GM23248 (cell line): ENCODE measurements at places on chromosomes 5 and 9. TPM values are rescaled to one million over a fixed set of nuclear protein-coding genes. Genes with fewer than 3 reads are reported as not detected.

GRCh38 chr9:105425816-105426433 is 21.9 kb upstream of the FSD1L start:
- DNase-seq: peak; percentile 68
- H3K27ac ChIP-seq: no peak overlapping the region
- H3K4me1 ChIP-seq: no peaks in the 10 kb centered on the region

Gene PIP5K1B
- polyA plus RNA-seq: not detected in 2 replicates

Gene SOX30
- 0.08 TPM in 2 replicates for polyA plus RNA-seq

DNA sequence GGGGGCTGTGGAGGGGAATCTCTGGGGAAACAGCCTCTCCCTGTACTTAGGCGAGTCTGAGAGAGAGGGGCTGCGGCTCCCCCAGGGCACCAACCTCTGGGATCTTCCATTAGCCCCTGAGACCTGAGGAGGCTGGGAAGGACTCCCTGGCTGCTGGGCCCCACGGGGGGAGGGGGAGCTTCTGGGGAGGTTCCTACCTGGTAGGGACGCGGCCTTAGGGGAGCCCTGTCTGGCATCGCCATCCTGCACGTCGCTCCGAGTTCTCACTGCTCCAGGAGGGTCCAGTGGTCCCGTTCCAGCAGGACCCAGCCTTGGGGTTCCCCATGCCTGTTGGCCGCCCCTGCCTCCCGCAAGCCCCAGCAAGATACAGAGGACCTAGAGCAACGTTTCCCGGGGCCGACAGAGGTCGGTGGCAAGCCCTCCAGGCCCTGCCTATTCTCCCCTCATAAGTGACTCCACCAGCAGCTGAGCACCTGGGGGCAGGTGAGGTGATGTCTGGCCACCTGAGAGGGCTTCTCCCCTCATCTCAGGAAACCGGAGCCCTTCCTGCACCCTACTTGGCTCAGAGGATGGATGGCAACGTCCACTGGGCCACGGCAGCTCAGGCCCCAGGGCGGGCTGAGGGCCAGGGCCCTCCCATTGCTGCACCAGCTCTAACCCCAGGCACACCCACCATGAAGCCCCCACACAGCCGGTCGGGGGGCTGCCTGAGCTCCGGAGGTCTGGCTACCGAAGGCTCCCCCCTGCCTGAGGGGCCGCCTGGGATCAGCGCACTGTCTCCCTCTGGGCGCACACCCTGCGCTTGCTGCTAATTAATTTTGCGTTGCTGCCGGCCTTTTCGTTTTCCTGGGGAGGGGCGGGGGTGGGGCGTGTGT is 22.5 kb downstream of the TPPP start:
- H3K27me3 ChIP-seq: peaks cover 24% of the 10 kb centered on the region
- H3K4me1 ChIP-seq: no peaks in the 10 kb centered on the region
- H3K36me3 ChIP-seq: no peaks in the 10 kb centered on the region

Gene HRH2
- polyA plus RNA-seq: not detected in 2 replicates

GRCh38 chr5:143258559-143259253 is 144.8 kb downstream of the NR3C1 start:
- peak; percentile 52 for DNase-seq
- H3K36me3 ChIP-seq: no peaks in the 10 kb centered on the region
- no peak overlapping the region for H3K27ac ChIP-seq
- H3K4me3 ChIP-seq: no peak overlapping the region

- H3K4me3 ChIP-seq: no peak overlapping the region
- H3K4me1 ChIP-seq: peaks cover 32% of the 10 kb centered on the region
- H3K36me3 ChIP-seq: no peaks in the 10 kb centered on the region
- peak overlapping the region; percentile 53 for H3K27ac ChIP-seq
- peak; percentile 38 for DNase-seq
Observed at GRCh38 chr5:34597034-34598027, 58.8 kb upstream of the RAI14 start.

DNA sequence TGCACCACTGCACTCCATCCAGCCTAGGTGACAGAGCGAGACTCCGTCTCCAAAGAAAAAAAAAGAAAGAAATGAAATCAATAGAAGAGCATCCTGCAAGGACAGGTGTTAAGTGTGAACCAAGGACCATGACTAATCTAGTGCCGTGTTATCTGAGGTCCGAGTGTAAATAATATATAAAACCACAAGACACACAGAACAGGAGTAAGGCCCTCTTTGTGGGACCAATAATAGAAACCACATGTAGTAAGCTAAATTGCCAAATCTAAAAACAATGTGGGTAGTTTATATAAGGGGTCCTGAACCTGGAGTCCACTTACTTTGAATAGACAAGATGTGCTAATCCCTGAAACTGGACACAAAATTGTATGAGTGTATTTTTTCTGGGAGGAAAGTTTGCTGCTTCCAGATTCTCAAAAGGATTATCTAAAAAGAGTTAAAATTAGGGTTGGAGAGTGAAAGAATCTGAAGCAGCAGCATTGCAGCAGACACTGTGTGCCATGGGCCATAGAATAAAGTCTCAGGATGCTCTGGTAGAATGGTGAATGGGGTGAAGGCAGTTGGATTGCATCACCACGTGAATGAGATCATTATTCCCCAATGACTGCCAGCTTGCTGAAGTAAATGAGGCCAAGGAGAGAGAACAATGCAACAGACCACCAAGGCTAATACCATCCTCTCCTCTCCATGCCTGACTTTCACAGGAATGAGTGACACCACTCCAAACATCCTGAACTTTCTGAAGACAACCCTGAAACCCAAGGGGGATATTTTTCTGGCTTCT is 222.7 kb downstream of the DCP2 start:
- no peak overlapping the region for H3K27ac ChIP-seq
- no peaks in the 10 kb centered on the region for H3K36me3 ChIP-seq
- DNase-seq: peak; percentile 69
- no peak overlapping the region for H3K4me3 ChIP-seq

Gene EDIL3
- polyA plus RNA-seq: 16.5 and 17.7 TPM in 2 replicates

DNA sequence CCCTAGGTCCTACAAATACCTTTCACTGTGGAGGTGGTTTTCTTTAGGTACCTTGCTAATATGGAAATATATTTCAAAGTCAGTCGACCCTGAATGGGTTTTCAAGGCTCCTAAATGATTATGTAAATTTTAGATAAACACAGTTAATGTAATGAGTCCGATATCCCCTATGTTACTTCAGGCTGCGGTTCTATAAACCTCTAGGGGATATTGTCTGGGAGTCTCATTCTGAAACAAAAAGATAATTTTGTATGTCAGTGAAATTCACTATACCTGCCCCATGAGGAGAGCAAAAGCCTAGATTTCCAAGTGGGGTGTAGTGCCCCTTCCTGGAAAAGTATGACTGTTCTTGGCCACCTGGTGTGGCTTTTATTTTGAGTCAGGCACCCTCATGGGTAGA is 377.3 kb downstream of the ICE1 start:
- no peak overlapping the region for H3K27ac ChIP-seq
- H3K4me1 ChIP-seq: no peaks in the 10 kb centered on the region
- H3K4me3 ChIP-seq: no peak overlapping the region
- no peak for DNase-seq
- no peaks in the 10 kb centered on the region for H3K36me3 ChIP-seq

- no peaks in the 10 kb centered on the region for H3K4me1 ChIP-seq
- no peak overlapping the region for H3K4me3 ChIP-seq
- H3K36me3 ChIP-seq: peaks cover 52% of the 10 kb centered on the region
- no peak for DNase-seq
- H3K27ac ChIP-seq: no peak overlapping the region
- H3K27me3 ChIP-seq: no peaks in the 10 kb centered on the region
Observed at GRCh38 chr5:16674750-16675149, 58.0 kb upstream of the RETREG1 start.

- H3K4me1 ChIP-seq: no peaks in the 10 kb centered on the region
- DNase-seq: no peak
- no peaks in the 10 kb centered on the region for H3K27me3 ChIP-seq
- no peak overlapping the region for H3K4me3 ChIP-seq
- H3K27ac ChIP-seq: no peak overlapping the region
Observed at GRCh38 chr5:175579742-175580432, 78.0 kb upstream of the HRH2 start.

Gene SHROOM1
- polyA plus RNA-seq: 3.8 and 3.9 TPM in 2 replicates

DNA sequence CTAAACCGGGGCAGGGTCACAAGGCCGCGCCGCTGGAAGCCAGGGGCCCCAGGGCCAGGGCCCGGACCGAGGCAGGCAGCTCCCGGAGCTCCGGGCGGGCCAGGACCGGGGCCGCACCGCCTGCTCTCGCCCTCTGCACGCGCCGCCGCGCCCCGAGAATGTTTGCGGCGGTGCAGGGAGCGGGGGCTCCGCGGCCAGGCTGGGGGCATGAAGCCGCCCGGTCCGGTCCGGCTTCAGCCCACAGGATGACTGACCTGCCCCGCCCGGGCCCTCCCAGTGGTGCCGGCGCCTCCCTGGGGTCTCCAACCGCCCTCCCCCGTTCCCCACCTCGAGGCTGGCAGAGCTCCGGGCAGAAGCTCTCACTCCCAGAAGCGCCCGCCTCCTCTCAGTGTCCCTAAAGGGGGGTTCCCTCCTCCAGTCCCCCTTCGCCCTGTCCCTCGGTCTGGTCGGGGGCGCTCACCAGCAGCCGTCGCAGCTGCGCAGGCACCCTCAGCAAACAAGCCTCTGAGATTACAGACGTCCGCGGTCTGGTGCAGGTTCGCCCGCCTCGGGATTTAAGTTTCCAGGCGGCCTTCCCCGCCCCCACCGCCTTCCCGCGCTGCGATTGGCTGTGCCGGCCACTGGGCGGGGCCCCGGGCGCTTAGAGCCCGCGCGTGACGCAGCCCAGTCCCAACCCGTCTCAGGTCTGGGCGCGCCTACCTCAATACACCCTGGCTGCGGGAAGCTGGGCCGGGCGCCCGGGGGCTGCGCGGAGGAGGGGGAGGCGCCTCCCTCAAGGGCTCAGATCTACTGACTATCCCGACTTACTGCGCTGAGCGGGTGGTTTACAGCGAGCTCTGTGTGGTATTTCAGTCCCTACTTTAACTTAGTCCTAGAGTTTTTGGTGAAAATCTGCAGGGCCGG is at the start of gene CTSV:
CTSV (minus strand) TSS at position 532 of the 903 bp plus-strand sequence. CDS start 1,099 bp downstream, outside the sequence.
- peak within 1 kb of the TSS; percentile 79 for H3K4me3 ChIP-seq
- peak; percentile 91 for DNase-seq
- H3K36me3 ChIP-seq: no peaks in the 10 kb centered on the region
- peaks cover 20% of the 10 kb centered on the region for H3K27me3 ChIP-seq
- H3K27ac ChIP-seq: no peak within 1 kb of the TSS

Gene PARP8
- 2.5 and 3.3 TPM in 2 replicates for polyA plus RNA-seq

DNA sequence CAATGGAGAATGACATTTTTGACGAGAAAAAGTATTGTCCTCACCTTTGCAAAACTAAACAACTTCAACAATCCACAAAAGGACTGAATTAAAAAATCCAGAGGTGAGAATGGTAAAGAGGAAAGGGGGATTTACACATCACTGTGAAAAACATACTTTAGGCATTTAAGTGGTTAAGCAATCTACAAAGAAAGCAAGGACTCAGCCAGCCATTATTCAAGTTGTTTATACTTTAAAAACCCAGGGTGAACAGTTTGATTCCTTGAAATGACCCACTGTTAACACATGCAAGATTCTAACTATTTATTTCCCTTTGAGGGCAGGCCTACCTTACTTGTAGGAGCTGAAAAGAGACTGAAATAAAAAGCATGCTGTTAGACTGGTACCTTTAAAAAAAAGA is 29.3 kb downstream of the TUT7 start:
- peak overlapping the region; percentile 85 for H3K27ac ChIP-seq
- no peak for DNase-seq
- H3K4me1 ChIP-seq: peaks cover 48% of the 10 kb centered on the region
- no peak overlapping the region for H3K4me3 ChIP-seq
- H3K36me3 ChIP-seq: peaks cover 39% of the 10 kb centered on the region

GRCh38 chr9:70556771-70557170 is 142.3 kb upstream of the KLF9 start:
- H3K4me1 ChIP-seq: peaks cover 19% of the 10 kb centered on the region
- H3K4me3 ChIP-seq: no peak overlapping the region
- DNase-seq: no peak
- H3K27me3 ChIP-seq: no peaks in the 10 kb centered on the region
- H3K27ac ChIP-seq: no peak overlapping the region

GRCh38 chr9:115133649-115134048 is 15.7 kb upstream of the TNC start:
- no peak overlapping the region for H3K4me3 ChIP-seq
- DNase-seq: peak; percentile 93
- H3K4me1 ChIP-seq: peaks cover 37% of the 10 kb centered on the region
- H3K27me3 ChIP-seq: no peaks in the 10 kb centered on the region
- no peaks in the 10 kb centered on the region for H3K36me3 ChIP-seq

Gene TAF11L10
- not detected in 2 replicates for polyA plus RNA-seq

Gene SLC6A19
- polyA plus RNA-seq: not detected in 2 replicates

Gene BTNL9
- not detected in 2 replicates for polyA plus RNA-seq
